ENCODE measurements at places on chromosomes 2 and 18. TPM values are rescaled to one million over a fixed set of nuclear protein-coding genes. Genes with fewer than 3 reads are reported as not detected.

The CLEC4F gene
- polyA plus RNA-seq = not detected

GRCh38 chr2:135948642-135949355 lies 36.6 kb downstream of the DARS1 start:
- H3K4me1 ChIP-seq = peaks cover 20% of the 10 kb centered on the region
- no peak overlapping the region for H3K4me3 ChIP-seq
- no peaks in the 10 kb centered on the region for H3K36me3 ChIP-seq
- H3K27me3 ChIP-seq = no peaks in the 10 kb centered on the region
- peak; percentile 69 for DNase-seq

- DNase-seq = peak; percentile 42
- no peaks in the 10 kb centered on the region for H3K36me3 ChIP-seq
- peaks cover 5% of the 10 kb centered on the region for H3K4me1 ChIP-seq
- H3K27ac ChIP-seq = no peak overlapping the region
Measured at GRCh38 chr2:230075988-230076631, 7.4 kb upstream of the SLC16A14 start.

DNA sequence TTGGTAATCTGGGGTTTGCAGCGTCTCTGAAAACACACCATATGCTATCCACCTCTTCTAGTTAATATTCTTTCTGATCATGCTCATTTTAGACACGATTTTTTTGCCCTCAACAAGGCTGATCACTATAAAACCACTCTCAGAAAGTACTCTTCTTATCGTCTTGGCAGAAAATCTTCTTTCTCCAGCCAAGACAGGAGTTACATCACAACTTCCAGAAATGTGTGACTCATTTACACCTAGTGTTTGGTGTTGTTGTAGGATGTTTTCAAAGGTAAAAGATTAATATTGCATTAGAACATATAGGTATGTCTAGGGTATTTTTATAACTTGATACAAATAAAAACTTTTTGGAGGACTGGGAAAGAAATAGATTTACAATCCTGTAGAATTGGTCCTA lies 138.5 kb upstream of the NETO1 start:
- H3K36me3 ChIP-seq = no peaks in the 10 kb centered on the region
- no peak overlapping the region for H3K27ac ChIP-seq
- H3K27me3 ChIP-seq = no peaks in the 10 kb centered on the region
- H3K4me1 ChIP-seq = no peaks in the 10 kb centered on the region
- no peak overlapping the region for H3K4me3 ChIP-seq

DNA sequence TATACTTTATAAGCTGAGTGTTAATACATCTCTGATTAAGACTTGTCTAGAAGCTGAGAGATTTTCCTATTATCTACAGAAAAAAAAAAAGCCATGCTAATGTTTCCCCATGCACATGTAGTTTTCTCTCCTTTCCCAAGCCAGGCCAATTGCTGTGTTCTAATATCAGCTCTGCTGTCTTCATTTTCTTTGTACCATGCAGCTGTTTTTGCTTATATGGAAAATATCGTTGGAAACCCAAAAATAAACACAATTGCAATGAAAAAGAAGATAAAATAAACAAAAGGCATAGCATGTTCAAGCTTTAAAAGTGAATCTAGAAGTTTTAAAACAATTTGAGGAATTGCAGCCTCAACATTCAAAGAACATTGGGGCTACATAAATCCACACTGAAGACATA lies 817.4 kb upstream of the ACVR2A start:
- peaks cover 9% of the 10 kb centered on the region for H3K4me1 ChIP-seq
- DNase-seq = no peak
- H3K27me3 ChIP-seq = no peaks in the 10 kb centered on the region
- no peak overlapping the region for H3K27ac ChIP-seq
